ENCODE measurements at places on chromosomes 1 and 21.

- DNase-seq: no peak
Measured at GRCh38 chr21:26788790-26789189, 56.4 kb downstream of the ADAMTS1 start.

- DNase-seq: no peak
Measured at GRCh38 chr1:74971982-74972381, 162.2 kb upstream of the LHX8 start.

- no peak for DNase-seq
Measured at GRCh38 chr1:14567903-14568302, 30.6 kb upstream of the KAZN start.

GRCh38 chr1:246083416-246083815 lies 423.7 kb downstream of the SMYD3 start:
- DNase-seq: no peak

- no peak for DNase-seq
Measured at GRCh38 chr1:28296401-28297261, 32.2 kb upstream of the MED18 start.

GRCh38 chr1:153968000-153968363 lies 280 bp downstream of the CREB3L4 start:
- DNase-seq: no peak

GRCh38 chr1:183654706-183655105 lies 1.6 kb upstream of the APOBEC4 start:
- no peak for DNase-seq

DNA sequence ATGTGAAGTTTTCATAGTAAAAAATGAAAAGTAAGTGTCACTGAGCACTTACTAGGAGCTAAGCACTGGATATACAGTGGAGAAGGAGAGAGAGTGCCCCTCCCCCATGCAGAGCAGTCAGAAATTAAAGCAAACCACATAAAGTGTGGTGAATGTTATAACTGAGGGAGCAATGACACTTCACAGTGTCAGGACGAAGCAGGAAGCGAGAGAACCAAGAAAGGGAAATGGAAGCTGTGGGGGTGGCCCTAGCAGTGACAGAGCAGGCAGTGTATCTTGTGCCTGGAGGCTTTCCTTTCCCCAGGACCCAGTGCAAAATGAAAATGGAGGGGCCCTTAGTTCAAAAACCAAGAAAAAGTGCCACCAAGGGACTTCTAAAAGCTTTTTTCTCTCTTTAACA lies 21.5 kb upstream of the RCAN3 start:
- peak; percentile 69 for DNase-seq

DNA sequence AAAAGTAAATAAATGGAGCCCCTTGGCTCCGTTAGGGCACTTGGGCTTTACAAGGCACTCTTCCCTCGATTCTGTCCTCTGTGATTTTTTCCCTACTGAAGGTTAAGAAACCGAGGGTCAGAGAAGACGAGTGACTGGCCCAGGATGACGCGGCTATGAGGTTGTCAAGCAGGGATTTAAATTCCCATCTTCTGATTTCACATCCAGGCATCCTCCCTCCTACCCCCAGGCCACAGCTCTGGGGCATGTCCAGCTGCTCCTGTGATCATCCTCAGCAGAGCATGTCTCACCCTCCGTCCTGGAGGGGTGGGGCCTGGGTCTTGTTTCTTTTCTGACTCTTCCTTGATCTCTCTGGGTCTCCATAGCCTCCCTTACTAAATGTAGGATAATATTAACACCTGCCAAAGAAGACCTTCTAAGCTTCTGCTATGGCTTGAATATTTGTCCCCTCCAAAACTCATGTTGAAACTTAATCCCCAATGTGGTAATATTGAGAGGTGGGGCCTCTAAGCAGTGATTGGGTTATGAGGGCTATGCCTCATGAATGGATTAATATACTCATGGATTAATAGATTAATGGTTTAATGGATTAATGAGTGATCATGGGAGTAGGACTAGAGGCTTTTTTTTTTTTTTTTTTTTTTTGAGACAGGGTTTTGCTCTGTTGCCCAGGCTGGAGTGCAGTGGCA lies 4.6 kb downstream of the CRYBG2 start:
- no peak for DNase-seq

DNA sequence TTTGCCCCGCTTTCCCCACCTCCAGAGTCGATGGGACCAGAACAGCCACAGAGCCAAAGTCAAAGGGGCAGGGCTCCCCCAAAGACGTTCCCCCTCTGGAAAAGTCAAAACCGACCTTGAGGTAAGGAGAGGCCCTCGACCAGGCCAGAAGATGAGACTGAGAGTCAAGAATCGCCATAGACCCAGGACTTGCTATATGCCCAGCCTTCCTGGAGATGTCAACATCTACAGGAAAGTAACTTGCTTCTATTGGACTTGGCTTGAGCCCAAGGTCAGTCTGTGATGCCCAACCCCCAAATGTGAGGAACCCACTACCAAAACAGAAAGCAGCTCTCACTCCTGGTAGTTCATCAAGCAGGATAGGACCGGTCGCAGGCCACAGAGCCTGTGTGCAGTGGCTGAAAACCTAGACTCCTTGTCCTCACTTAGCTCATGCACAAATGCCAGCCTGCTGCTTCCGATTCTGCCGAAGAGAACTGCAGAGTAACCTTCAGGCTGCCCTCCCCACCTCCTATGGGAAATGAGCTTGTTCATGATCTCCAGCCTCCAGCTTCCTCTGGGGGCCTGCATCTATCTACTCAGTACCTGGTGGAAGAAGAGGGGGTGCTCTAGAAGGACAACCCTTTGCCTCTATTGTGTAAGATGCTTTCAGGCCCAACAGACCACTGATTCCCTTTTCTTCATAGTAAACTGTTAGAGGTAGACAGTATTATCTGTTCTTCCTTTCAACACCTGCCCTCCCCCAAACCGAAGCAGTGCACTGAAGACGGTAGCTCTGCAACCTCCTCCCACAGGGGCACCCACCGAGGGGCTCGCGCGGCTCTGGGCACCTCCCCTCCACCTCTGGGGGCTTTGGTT lies 1.4 kb downstream of the ACOT7 start:
- DNase-seq: no peak

DNA sequence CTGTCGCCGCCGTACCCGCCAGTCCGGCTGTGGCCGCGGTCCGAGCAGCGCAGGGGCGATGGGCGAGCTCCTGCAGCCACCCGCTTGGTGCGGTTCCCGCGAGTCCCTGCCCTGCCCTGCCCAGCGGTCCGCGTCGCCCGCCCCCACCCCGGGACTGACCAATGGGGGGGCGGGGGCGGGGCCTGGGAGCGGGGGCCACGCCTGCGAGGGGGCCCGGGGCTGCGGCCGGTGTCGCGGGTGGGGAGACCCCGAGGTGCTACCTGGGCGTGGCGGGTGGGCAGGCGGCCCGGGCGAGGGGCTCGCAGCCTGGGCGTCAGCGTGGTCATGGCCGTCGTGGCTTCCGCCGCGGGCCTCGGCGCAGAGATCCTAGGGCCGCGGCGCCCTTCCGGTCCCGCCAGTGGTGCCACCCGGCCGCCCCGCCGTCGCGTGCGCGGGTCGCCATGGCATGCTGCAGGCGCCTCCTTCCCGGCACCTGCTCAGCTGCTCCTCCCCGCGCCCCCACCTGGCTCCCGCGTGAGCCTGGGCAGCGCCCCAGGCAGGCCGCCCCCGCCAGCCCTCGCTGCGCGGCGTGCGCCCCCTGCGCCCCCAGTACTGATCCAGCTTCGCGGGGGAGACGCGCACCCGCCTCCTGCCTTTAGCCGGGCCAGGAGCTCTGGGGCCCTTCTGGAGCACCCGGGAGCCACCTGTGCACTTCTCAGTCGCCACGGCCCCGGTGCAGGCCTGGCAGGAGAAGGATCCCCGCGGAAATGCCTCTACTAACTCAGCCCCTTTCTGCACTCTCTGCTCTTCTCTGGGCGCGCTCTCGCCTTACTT lies at the start of gene BMP8B:
BMP8B (minus strand) TSS at position 108 of the 813 bp plus-strand sequence. CDS start 380 bp downstream, outside the sequence.
- peak; percentile 54 for DNase-seq

DNA sequence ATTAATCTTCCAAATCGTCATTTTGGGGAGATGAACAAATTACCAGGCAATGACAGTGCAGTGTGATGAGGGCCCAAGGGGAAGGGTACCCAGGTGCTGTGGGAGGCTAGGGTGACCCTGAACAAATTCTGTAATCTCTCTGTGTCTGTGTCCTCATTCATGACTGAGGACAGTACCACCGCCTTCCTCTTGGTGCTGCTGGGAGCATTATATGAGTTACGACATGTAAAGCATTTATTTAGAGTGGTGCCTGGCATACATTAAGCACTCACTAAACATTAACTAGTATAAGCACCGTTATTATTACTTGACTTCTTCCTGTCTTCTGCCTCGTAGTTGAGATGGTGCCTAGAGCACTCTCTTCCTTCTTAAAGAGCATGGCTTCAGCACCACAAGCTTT lies 468.2 kb upstream of the VAMP3 start:
- no peak for DNase-seq

- DNase-seq: no peak
Measured at GRCh38 chr1:37020653-37021277, 13.6 kb downstream of the GRIK3 start.

- DNase-seq: no peak
Measured at GRCh38 chr1:22442212-22442894, 9.3 kb upstream of the ZBTB40 start.

DNA sequence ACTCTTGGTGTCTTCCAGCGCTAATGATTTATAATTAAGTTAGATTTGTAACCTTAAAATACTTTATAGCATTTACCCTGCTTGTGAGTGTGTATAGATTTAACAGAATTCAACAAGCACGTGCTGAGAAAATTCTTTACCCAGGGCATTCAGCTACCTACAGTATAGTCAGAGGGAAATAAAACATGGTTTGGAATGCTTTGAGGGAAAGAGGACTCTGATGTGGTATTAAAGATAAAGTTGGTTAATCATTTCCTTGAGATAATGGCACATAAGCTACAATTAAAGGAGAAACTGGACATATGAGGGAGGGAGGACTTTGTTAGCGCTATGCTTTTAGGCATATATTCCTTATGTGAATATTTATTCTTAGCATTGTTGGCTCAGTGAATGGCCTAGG lies 26.4 kb upstream of the IL12RB2 start:
- no peak for DNase-seq

GRCh38 chr1:162753001-162753658 lies 37.4 kb upstream of the HSD17B7 start:
- DNase-seq: no peak

GRCh38 chr1:155057788-155058211 lies 5.7 kb upstream of the EFNA4 start:
- no peak for DNase-seq

DNA sequence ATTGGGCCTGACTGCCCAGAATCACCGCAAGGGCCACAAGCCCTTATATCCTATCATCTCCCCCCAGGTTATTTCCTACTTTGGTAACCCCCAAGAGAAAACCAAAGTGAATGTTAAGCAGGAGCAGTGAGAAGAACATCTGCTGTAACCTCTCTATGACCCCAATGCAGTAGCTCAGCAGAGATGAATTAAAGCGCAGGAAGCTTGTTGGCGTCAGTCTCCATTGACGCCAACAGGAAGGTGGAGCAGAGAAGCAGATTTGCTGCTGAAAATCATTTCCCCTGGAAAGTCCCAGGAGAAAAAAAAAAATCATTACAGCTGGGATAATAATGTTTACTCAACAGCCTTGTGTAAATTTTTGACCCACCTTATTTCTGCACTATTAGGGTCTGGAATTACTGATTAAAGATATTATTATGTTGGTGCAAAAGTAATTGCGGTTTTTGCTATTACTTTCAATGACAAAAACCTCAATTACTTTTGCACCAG lies 33.2 kb upstream of the FAM163A start:
- DNase-seq: peak; percentile 74

DNA sequence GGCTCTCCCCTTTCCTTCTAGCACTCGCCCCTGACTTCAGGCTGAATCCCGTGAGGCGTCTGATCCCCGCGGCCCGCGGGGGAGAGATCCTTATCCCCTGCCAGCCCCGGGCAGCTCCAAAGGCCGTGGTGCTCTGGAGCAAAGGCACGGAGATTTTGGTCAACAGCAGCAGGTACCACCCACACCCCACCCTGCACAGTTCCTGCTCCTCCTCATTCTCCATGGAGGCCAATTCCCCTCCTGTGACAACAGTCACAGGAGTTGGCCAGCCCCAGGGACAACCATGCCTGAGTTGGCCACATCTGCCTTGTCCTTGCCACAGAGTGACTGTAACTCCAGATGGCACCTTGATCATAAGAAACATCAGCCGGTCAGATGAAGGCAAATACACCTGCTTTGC lies 20.0 kb downstream of the TMEM81 start:
- DNase-seq: no peak

DNA sequence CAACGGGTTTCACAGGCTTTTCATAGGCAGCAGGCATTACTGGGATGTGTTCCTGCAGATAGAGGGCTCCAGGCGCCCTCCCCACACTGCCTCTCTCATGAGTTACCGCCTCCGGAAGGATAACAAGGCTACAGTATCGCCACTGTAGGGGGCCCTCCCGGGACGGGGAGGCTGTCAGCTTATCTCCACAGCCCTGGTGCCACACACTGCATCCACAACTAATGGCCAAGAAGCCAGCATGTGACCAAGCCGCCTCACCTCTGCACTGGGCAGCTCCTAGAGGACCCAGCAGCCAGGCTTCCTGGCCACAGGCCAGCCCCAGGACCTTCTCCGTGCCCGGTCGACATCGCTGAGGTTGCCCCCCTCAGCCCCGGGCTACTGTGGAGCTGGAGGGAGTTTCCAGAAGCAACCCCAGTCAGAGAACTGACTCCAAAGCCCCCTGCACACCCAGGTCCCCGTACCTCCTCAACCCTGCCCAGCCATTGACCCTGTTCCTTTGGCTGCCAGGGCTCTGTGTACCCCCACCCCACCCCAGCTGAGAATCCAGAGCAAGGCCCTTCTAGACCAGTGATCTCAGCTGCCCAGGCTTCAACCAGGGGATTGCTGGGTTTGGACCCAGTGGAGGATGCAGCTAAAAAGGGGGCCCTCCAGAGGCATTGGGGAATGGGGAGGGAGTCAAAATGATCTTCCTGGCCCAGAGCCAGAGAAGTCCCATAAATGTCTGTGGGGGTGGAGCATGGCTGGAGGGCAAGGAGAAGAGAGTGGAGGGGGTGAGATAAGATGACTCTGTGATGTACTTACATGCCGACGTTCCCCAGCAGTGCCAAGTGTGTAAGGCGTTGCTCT lies 45.0 kb downstream of the NEK2 start:
- DNase-seq: no peak

GRCh38 chr1:153434746-153435455 lies 18.6 kb downstream of the S100A7A start:
- DNase-seq: no peak
